ENCODE measurements at places on chromosomes 4 and X.

GRCh38 chrX:72269671-72270251 is 7.3 kb downstream of the RPS4X start:
- DNase-seq = peak; percentile 34

DNA sequence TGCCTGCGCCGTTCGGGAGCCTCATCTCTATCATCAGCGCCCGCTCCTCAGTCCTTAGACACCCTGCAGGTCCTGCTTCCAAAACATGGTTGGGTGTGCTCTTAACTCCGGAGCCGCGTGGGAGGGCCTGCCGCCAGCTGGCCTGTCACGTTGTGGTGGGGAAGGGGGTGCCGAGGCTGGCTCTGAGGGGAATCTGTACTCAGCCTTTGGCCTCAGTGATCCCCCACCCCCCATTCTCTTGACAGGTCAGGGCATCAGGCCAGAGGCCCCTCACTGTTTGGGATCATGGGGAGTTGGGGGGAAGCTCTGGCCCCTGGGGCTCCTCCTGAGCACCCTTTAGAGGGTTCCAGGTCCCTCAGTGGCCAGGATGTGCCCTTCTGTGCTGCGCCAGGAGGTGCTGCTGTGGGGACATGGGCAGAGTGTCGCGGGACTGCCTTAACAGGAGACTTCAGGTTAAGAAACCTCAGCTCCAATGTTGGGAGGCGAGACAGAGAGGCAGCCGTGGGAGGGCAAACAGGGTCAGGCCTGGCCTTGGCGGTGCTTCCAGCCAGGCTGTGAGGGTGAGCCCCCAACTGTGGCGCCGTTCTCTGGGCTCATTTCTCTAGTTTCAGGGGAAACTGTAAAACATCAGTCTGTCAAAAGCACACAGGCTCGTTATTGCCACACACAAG is 33.5 kb downstream of the TRMT44 start:
- DNase-seq = no peak

DNA sequence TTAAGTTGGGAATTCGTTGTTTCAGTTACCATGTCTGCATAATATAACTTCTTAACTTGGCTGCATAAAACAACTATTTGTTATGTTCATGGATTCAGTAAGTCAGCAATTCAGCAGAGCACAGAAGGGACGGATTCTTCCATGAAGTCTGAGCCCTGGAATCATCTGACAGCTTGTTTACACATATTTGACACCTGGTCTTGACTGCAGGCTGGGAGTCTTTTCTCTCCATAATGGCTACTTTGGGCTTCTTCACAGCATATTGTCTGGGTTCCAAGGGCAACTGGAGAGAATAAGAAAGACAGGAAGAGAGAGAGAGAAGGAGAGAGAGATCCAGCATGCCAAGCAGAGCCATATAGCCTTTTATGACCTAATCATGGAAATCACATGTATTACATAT is 23.1 kb downstream of the CENPC start:
- DNase-seq = no peak

DNA sequence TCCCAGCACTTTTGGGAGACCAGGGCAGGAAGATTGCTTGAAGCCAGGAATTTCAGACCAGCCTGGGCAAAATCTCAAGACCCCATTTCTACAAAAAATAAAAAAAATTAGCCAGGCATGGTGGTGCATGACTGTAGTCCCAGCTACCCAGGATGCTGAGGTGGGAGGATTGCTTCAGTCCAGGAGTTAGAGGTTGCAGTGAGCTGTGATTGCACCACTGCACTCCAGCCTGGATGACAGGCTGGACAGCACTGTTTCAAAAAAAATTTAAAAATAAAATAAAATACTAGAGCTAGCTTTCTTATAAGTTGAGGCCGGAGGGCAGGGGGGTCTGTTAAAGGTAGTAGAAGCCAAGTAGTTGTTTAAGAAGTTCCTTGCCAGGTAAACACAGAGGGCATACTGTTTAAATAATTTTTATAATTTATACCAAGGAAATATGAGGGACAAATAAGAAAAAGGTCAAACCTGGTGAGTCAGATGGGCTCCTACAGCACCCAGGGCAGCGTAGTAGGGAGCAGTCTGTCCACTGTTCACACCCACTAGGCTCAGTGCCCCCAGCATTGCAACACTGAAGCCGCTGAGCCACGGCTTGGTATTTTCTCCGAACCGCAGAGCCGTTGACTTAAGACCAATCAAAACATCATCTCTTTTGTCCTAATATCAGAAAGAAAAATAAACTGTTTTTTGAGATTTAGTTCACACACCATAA is 17.3 kb downstream of the COQ2 start:
- DNase-seq = no peak

GRCh38 chr4:109156356-109156755 is 146.1 kb downstream of the COL25A1 start:
- no peak for DNase-seq

GRCh38 chr4:90718931-90719330 is 591.7 kb downstream of the CCSER1 start:
- no peak for DNase-seq

GRCh38 chrX:130179170-130179569 is 7.4 kb downstream of the RAB33A start:
- no peak for DNase-seq

GRCh38 chr4:88352062-88352740 is 26.5 kb upstream of the HERC6 start:
- no peak for DNase-seq

GRCh38 chrX:23845351-23845817 is 62.4 kb downstream of the APOO start:
- DNase-seq = no peak

- DNase-seq = no peak
Measured at GRCh38 chrX:41671082-41671481, 17.7 kb upstream of the GPR34 start.

- DNase-seq = no peak
Measured at GRCh38 chrX:2478546-2479419, 22.0 kb downstream of the DHRSX start.

- no peak for DNase-seq
Measured at GRCh38 chr4:119656342-119656741, 27.7 kb upstream of the PDE5A start.

DNA sequence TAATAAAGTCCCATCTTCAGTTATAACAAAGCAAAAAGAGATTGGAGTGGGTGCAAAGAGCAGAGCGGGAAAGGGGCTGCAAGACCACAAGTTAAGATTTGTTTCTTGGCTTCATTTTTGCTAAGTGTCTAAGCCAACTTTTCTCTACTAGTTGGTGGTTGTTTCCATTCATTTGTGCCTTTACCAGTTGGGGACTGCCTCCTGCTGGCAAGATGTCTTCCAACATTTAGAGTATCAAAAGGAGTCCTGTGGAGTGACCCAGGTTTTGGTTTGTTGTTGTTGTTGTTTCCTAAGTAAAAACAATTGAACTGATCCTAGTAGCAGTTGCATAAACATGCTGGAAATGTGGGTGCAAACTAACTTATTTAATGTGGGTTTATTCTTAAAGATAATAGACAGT is 121.1 kb downstream of the SPATA18 start:
- DNase-seq = no peak

- DNase-seq = no peak
Measured at GRCh38 chr4:15010038-15010585, 7.8 kb downstream of the CPEB2 start.

DNA sequence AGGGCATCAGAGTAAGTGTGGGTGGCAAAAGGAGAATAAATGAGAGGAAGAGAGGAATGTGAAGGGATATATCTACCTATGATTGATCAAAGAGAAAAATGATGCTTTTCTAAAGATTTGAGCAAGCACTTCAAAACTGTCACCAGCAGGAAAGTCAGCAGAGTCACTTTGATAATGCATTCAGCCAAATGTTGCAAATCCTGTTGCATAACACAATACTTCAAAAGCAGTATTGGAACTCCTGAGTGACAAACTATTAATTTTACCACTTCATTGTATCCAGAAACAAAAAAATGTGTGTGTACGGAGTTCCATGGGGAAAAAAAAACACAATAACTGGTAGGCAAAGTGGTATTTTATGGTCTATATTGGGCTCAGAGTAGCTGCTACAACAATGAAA is 160.3 kb downstream of the EMCN start:
- no peak for DNase-seq

- no peak for DNase-seq
Measured at GRCh38 chrX:127177966-127178365, 358.4 kb downstream of the PRR32 start.

GRCh38 chrX:45623266-45623665 is 422.6 kb upstream of the DIPK2B start:
- no peak for DNase-seq

DNA sequence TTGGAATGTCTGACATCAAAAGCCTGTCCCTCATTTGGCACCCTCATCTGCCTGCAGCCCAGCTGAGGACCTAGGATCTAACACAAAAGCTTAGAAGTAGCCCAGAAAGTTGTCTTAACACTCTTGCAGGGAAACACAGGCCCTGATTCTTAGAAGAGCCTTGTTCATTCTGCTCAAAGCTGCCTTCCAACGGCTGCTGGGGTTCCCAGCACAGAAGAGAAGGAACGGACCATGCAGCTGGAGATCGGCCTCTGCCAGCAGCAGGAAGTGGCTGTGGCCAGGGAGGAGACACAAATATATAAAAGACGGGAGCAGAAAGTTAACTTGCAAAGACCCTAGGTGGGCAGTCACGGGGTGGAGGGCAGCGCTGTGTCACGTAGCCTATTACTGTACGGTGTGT is 20.4 kb downstream of the PRPS2 start:
- no peak for DNase-seq

Measured in SW 1271 (cell line).